Right lobe of liver (tissue), 6 donors: ENCODE measurements at places on chromosomes 13 and 19.

DNA sequence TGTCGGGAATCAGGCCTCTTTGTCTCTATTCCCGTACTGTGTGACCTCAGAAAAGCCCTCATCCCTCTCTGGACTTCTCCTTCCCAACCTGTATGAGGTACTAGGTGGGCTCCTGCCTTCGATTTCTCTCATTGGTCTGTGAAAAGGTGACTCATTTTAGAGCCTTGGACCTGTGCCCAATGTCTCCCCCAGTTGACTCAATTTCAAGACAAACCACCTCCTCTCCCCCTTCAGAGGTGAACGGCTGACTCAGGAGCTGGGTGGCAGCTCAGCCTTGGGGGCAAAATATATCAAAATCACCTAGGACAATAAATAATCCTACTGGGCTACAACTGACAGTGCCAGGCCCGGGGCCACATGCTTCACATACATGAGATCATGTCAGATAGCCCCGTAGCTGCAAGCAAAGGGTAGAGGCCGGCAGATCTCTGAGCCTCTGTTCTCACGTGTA, 630 bp downstream of the COQ8B start:
- no peaks in the 10 kb centered on the region for H3K36me3 ChIP-seq
- H3K27ac ChIP-seq, result peak overlapping the region; percentile 98
- no peaks in the 10 kb centered on the region for H3K27me3 ChIP-seq
- peak overlapping the region; percentile 83 for H3K4me3 ChIP-seq

GRCh38 chr19:53908106-53908934, 758 bp upstream of the CACNG7 start:
- peaks cover 27% of the 10 kb centered on the region for H3K27me3 ChIP-seq
- no peak overlapping the region for H3K4me3 ChIP-seq
- no peak overlapping the region for H3K27ac ChIP-seq
- no peaks in the 10 kb centered on the region for H3K4me1 ChIP-seq

GRCh38 chr13:32048816-32049215, 17.2 kb downstream of the FRY start:
- H3K36me3 ChIP-seq, result no peaks in the 10 kb centered on the region
- no peaks in the 10 kb centered on the region for H3K4me1 ChIP-seq
- H3K27ac ChIP-seq, result no peak overlapping the region
- H3K4me3 ChIP-seq, result no peak overlapping the region
- DNase-seq, result no peak
- no peaks in the 10 kb centered on the region for H3K27me3 ChIP-seq

DNA sequence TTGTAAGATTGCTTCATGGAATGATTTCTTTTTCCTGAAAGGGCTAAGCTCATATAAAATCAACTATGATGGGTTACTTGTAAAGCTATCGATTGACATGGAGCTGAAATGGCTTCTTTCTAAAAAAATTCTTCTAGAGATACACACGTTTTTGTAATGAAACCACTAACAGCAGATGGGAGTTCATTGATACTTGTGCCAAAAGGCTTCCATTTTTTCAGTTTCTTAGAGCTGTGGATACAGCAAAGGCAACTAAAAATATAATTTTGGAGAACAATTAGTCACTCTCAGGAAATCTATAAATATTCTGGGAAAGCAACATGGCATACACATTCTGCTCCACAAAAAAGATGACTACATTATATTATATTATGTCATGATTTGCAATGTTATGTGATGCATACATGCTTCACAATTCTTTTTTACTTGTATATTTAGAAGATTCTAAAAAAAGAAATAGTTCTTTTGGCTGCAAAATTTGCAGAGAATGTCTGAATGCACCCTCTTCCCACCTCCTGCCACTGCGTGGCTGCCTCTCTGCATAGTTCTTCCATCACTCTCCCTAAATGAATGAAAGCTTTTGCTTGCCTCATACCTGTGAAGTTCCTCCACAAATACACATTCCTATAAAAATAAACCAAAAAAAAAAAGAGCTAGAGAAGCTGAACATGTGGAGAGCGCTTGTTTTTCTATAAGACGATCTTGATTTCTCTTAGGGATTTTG, 802.5 kb downstream of the EFNB2 start:
- H3K4me3 ChIP-seq, result no peak overlapping the region
- no peaks in the 10 kb centered on the region for H3K27me3 ChIP-seq
- H3K36me3 ChIP-seq, result no peaks in the 10 kb centered on the region
- no peak for DNase-seq

GRCh38 chr13:28579322-28579721, 79.6 kb upstream of the POMP start:
- H3K27ac ChIP-seq, result no peak overlapping the region
- no peaks in the 10 kb centered on the region for H3K27me3 ChIP-seq
- DNase-seq, result no peak
- no peaks in the 10 kb centered on the region for H3K4me1 ChIP-seq
- H3K36me3 ChIP-seq, result no peaks in the 10 kb centered on the region

- DNase-seq, result no peak
- no peaks in the 10 kb centered on the region for H3K36me3 ChIP-seq
- no peak overlapping the region for H3K4me3 ChIP-seq
- no peaks in the 10 kb centered on the region for H3K4me1 ChIP-seq
- no peak overlapping the region for H3K27ac ChIP-seq
Observed at GRCh38 chr13:112986946-112987681, 18.1 kb downstream of the MCF2L start.

DNA sequence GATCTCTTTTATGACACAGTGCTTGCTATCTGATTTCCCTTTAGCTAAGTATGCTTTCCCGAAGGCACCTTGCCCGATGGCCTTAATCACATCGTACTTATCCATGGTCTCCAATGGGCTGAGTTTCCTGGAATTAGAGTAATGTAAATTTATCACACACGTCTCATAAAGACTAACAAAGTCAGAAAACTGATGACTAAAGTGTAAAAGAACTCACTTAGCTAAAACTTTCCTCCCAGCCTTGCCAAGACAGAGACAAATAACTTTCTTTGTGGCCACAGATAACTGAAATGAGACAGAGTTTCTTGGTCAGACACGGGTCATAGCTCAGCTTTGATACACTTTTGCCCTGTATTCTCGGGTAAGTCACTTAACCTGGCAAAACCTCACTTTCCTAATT, 1.5 kb downstream of the NEK5 start:
- H3K27ac ChIP-seq, result no peak overlapping the region
- DNase-seq, result no peak
- no peaks in the 10 kb centered on the region for H3K36me3 ChIP-seq
- peaks cover 12% of the 10 kb centered on the region for H3K4me1 ChIP-seq

DNA sequence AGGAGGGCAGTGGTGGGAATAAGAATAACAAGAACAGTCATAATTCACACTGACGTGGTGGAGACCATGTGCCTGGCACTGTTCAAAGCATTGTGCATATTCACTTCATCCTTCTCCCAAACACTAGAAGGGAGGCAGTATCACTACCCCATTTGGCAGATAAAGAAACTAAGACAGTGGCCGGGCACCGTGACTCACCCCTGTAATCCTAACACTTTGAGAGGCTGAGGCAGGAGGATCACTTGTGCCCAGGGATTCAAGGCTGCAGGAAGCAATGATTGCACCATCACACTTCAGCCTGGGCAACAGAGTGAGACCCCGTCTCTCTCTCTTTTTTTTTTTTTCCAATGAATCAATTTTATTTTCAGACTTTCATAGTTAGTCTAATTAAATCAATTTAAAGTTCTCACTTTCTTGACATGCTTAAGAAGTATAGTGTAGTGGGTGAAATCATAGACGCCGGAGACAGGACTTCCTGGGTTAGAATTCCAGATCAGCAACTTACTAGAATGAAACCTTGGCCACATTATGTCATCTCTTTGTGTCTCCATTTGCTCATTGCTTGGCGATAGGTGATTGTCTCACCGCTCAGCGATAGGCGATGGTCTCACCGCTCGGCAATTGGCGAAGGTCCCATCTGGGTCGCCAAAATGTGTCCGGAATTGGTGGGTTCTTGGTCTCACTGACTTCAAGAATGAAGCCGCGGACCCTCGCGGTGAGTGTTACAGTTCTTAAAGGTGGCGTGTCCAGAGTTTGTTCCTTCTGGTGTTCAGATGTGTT, 5.3 kb upstream of the ATG4D start:
- no peaks in the 10 kb centered on the region for H3K4me1 ChIP-seq
- H3K27ac ChIP-seq, result no peak overlapping the region
- H3K27me3 ChIP-seq, result no peaks in the 10 kb centered on the region
- H3K4me3 ChIP-seq, result no peak overlapping the region

DNA sequence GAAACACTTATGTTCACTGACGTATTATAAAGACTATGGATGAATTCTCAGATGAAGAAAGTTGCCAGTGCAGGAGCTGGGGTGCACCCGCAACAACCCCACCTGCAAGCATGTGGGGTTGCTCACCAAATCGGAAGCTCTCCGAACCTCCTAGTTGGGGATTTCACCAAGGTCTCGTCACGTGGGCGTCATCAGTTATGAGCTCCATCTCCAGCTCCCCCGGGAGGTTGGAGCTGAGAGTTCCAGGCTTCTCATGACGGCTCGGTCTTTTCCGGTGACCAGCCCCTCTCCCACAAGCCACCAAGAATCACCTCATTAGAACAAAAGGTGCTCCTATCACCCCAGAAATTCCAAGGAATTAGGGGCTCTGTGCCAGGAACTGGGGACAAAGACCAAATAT, 46.1 kb upstream of the TUBGCP3 start:
- no peak overlapping the region for H3K4me3 ChIP-seq
- H3K27ac ChIP-seq, result no peak overlapping the region
- no peaks in the 10 kb centered on the region for H3K36me3 ChIP-seq
- H3K4me1 ChIP-seq, result no peaks in the 10 kb centered on the region
- DNase-seq, result no peak
